ENCODE measurements at places on chromosomes 12 and 14.

DNA sequence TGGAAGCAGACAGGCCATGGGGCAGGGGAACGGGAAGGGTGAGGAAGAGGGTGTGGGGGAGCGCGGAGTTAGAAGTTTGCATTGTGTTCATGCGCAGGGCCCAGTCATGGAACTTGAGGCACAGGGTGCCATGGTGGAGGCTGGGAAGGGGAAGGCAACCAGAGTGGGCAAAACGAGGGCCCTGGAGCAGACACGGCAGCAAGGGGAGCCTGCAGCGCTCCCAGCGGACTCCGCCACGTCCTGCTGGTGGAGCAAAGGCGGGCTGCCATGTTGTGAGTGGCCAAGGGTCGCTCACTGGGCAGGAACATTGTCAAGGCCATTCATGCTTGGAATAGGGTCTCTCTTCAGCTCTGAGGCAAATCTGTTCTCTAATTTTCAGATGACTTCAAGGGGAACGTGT is 20.5 kb downstream of the DEGS2 start:
- DNase-seq: no peak

DNA sequence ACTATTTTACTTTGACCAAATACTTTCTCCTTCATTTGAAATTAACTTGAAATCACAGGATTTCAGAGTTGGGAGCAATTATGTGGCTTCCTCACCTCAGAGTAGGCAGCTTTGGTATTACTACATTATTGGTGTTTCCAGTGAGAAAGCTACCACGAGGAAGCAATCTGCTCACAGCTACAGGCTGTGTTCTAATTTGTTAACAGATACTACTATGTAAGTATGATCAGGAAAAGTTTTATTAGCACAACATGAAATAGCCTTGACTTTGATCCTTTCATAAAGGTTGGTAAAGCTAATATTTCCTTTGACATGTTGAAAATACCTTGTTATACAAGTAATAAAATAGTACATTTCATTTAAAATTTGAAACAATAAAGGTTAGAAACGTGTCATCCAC is 30.6 kb downstream of the TAOK3 start:
- DNase-seq: no peak

- no peak for DNase-seq
Measured at GRCh38 chr14:98955741-98956070, 316.3 kb downstream of the BCL11B start.

DNA sequence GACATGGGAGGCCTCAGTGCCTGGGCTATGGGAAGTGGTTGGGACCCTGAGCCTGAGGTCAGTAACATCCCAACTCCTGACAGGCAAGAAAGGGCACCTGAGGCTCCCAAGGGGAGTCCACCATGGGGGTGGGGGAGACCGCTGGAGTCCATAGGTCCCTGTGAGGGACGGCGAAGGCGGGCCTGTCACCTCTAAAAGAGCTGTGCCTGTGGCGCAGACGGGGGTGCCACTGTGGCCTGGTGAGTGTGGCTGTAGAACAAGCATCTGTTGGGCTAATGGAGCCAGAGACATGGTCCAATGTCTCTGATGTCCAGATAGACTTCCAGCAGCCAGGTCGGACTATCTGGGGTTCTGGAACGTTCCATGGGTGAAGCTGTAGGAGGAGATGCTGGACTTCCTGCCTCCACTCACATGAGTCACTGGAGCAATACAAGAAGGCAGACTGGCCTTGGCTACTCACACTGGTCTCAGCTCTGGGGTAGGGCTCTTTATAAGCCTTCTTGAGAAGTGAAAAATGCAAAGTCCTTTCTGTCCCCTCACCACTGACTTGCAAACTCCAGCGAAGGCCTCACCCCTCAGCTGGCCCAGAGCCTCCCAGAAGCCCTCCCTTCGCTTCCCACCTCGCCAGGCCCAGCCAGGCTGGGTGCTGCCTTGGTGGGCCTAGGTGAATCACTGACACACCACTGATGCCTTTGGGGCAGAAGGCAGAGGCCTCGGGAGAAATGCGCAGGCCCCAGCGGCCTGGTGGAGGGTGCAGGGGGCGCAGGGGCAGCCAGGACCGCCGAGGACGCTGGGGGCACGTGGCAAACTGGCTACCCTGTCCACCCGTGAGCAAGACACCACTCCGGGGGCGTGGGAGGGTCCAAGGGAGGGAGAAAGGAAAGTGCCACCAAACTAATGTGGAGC is 1.1 kb upstream of the TRAF3 start:
- DNase-seq: peak; percentile 43

DNA sequence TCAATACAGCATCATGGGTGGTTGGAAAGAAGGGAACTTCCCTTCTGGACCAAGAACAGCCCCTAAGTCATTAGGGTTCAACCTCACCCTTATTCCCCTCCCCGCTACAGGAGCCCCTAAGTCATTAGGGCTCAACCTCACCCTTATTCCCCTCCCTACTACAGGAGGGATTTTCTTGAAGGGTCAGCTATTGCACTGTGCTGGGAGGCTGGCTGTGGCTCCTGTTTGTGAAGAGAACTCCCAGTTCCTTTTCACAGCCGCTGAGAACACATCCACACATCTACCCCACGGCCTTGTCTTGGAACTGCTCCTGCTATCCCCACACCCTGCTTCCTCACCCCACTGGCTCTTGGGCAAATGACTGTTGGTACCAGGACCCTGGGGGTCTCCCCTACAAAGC is 44.9 kb downstream of the ERH start:
- no peak for DNase-seq
